ENCODE measurements at places on chromosomes 1 and 21. TPM values are rescaled to one million over a fixed set of nuclear protein-coding genes. Genes with fewer than 3 reads are reported as not detected.

Gene MIER1
- total RNA-seq = 31.4 TPM

Gene AGT
- total RNA-seq = 2.0 TPM

Gene OR2T11
- not detected for total RNA-seq

Gene VSIG8
- total RNA-seq = 0.17 TPM

Gene OXCT2
- 4.1 TPM for total RNA-seq

Gene HENMT1
- 2.3 TPM for total RNA-seq
